Activated naive CD4-positive, alpha-beta T cell (primary cell): ENCODE measurements at places on chromosomes 3 and 15.

DNA sequence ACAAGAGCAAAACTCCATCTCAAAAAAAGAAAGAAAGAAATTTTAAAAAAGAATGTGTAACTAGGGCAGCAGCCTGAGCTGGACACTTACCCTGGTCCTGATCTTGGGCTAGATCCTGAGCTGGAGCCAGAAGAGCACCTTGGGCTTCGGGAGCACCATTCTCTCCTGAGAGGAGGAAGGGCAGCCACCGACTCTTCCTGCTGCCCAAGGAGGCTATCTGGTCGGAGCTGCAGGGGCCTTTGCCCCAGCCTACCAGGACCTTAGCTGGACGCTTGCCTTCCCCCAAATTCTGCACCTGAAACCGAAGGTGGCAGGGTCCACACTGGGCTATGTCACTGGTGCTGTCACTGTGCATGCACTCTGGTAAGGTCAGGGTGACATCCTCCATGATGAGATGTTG is 6.9 kb upstream of the CAMKV start:
- DNase-seq = no peak

DNA sequence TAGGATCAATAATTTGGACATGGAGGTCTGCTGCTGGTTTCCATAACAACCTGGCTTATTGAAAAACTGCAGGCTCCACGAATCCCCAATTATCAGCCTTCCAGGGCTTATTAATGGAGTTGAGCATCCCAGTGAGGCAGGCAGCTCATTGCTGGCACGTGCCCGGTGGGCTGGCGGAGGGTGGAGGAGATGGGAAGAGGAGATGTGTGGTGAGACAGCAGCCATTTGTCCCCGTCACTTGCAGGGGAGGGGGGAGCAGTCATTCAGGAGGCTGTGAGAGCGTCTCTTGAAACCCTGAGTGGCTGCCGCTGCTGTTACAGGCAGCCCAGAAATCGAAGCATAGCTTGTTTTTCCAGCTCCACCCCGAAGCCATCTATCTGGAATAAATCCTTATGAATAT is 70.6 kb downstream of the GAP43 start:
- DNase-seq = no peak

GRCh38 chr3:10408680-10409079 is 87.8 kb upstream of the SEC13 start:
- DNase-seq = no peak

DNA sequence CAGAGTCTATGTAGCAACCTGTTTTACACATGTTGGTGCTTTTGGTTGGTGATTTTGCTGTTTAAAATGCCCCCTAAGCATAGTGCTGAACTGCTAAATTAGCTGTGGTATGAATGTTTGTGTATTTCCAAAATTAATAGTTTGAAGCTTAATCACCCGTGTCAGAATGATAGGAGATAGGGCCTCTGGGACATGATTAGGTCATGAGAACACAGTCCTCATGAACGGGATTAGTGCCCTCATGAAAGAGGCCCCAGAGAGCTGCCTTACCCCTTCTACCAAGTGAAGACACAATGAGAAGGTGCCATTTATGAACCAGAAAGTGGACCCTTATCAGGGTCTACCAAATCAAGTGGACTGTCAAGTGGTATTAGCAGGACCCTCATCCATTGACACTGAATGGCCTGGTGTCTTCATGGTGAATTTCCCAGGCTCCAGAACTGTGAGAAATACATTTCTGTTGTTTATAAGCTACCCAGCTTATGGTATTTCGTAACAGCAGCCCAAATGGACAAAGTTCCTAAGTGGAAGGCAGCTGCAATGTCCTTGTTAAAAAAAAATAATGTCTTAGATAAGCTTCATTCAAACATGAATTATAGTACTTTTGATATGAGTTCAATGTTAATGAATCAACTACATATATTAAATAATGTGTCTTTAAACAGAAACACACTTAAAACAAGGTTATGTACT is 37.7 kb upstream of the FRMD4B start:
- no peak for DNase-seq

- DNase-seq = no peak
Measured at GRCh38 chr3:3200632-3201212, 21.2 kb upstream of the CRBN start.

GRCh38 chr3:56711344-56711743 is 28.3 kb upstream of the TASOR start:
- no peak for DNase-seq

DNA sequence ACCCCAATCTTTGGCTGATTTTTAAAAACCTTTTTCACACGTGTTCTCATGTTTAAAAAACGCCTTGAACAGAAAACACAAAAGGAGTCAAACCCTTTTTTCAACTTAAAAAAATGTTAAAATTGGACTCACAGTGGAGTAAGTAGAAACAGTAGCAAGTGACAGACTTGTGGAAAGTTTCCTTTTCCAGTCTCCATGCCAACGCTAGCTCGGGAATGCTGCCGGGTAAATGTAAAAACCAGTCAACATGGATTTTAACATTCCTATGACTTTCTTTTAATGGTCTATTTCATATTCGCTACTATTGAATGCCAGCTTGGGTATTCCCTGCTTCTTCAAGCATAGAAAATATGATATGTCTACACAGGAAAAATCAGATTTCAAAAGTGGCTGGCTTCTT is 1.6 kb upstream of the PROK2 start:
- DNase-seq = no peak

- no peak for DNase-seq
Measured at GRCh38 chr3:75906555-75907112, 121.3 kb upstream of the ZNF717 start.

GRCh38 chr15:42136513-42136912 is 19.9 kb downstream of the PLA2G4F start:
- no peak for DNase-seq
